ENCODE measurements at places on chromosomes 12 and 14.

DNA sequence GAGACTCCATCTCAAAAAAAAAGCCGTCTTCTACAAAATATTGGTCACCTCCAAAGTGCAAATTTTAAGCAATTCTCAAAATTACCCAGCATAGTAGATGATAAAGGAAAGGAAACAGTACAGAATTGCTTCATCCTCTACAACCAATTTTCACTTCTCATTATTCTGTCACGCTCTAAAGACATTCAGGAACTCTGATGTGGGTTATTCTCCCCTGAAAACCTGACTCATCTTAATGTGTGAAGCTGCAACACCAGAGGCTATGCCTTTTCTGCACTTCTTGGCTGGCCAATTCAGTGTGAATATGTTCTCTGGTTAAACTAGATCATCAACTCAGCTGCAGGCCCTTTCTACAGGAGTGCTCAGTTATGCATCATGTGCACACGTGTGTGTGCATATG lies 11.0 kb downstream of the PTGER2 start:
- no peak for DNase-seq

DNA sequence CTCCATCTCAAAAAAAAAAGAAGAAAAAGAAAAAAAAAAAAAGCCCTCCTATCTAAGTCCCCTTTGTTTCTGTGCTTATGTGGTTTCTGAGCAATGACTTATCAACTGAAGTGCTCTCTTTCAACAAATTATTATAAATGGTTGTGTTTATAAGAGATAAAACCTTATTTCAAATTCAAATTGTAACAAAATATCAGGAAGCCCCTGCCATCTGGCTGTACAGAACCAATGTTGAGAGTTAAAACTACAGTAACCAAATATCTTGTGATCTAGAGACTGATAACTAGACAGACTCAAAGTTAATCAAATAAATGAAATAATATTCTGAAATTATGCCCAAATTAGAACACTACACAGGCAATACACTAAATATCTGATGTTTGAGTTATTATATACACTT lies 143.0 kb upstream of the CPNE8 start:
- DNase-seq, result no peak

DNA sequence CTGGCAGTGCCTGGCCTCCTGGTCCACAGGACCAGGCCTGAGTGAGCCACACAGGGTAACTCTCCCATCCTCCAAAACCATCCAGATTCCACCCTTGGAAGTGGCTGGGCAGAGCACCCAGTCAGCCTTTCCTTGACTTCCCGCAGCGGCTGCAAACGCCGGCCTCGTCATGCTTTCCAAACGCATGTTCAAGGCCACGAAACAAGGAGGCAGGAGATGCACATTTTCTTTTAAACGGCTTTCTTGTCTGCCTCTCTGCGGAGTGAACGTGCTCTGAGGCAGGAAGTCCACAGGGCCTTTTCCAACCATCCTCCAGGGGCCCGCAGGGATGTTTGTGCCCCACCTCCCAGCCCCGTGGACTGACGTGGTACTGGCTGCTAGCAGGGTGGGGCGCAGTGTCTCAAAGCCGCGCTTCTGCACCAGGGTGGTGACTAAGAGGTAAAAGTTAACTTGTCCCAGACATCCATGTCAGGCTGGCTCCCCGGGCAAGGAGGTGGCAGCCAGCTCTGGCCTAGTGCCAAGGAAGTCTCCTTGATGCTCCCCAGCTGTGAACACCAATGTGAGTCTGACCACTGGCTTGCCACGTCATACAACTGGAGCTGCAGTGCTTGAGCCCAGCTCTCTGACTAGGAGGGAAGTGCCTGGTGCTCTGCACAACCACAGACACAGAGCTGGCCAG lies 45.0 kb downstream of the KCNA5 start:
- no peak for DNase-seq

- DNase-seq, result no peak
These were observed 687.1 kb upstream of the FBXO33 start for GRCh38 chr14:40119321-40119720.
